ENCODE measurements at places on chromosomes 7 and 10. TPM values are rescaled to one million over a fixed set of nuclear protein-coding genes. Genes with fewer than 3 reads are reported as not detected.

- DNase-seq, result no peak
Measured at GRCh38 chr7:46033592-46033991, 112.5 kb upstream of the IGFBP3 start.

DNA sequence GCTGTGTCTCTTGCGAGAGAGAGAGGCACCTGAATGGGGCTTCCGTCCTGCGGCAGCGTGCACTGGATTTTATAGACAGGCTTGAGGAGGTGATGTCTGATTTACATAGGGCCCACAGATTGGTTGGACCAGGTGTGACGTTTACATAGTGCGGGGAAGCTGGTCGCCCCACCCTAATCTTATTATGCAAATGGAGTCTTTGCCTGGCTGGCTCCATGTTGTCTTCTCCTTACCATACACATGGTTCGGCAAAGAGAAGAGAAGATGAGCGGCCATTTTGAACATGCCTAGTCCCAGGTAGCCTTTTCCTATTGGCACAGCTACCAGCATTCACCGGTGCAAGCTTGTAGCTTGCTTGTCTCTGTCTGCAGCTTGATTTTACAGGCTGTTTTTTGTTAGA is 238.5 kb upstream of the GALNT17 start:
- DNase-seq, result no peak

GRCh38 chr10:33861016-33861704 is 526.7 kb upstream of the NRP1 start:
- DNase-seq, result no peak

DNA sequence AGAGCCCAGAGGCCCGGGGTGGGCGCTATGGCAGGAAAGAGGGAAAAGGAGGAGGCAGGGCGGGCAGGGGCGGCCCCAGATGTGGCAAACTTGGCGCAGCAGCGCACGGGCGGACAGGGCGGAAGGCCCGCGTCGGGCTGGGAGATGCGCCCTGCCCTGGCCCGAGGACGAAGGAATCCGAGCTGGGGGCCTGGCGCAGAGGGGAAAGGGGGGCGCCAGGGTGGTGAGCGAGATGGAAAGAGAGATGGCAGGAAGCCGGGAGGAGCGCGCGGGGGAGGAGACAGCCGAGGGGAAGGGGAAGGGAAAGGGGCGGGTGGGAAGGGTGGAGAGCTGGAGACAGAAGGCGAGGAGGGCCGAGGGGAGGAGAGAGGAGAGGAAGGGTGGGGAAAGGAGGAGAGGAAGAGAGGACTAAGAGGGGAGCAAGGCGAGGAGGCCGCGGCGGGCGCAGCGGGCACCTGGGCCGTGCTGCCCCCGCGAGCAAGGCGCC is at the start of gene MARVELD1:
Gene MARVELD1, plus strand, starts transcription at position 392 of the 487 bp plus-strand sequence. CDS start 147 bp downstream, outside the sequence.
- DNase-seq, result peak; percentile 23

GRCh38 chr7:116863936-116864500 is 1.6 kb downstream of the CAPZA2 start:
- DNase-seq, result no peak

DNA sequence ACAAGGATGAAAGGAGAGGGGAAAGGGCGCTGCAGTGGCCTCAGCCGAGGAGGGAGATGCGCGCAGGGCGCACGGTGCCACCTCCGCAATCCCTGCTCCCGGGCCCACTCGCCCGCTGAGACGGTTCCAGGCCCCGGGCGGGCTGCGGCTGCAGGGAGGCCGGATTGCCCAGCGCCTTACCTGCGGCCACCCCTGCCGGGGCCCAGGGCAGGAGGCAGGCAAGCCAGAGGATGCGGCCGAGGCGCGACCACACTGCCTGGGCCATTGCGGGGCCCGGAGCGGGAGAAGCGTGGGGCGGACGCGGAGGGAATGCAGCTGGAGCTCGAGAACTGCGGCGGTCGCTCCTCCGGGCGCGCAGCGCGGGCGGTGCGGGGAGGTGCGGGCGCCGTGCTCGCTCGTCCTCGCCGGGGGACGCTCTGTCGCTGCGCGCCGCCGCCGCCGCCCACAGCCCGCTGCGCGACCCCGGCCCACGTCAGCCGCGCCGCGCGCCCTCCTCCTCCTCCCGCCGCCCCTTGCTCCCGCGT is at the start of gene TMEM130:
Gene TMEM130, minus strand, starts transcription at position 418 of the 524 bp plus-strand sequence. Its CDS starts 153 bp downstream, at position 265.
- no peak for DNase-seq

DNA sequence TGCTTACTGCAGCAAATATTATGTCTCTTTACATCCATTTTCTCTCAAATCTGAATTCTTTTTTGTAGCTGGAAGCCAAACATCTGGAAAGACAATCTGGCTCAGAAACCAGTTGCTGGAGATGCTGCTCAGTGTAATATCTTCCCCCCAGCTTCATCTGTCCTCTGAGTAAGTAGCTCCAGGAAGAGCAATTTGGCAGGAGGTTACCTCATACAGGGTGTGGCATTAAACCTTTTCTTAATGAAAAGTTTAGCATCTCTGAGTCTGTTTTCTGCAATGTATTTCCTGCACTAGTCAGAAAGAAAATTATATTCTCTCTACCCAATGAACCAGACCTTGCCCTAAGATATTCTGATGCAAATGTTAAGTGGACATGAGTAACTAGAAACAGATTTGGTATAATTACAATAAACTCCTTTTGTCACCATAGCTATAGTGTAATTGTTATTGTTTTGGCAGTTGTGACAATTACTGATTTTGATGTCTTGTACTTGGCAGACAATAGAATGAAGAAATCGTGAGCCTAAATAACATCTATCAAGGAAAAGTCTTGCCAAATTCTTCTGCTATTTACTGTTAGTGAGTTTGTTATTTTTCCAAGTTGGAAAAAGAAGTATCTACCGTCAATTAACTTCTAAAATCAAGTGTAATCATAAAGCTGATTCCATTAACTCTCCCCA is 123.3 kb downstream of the WDFY4 start:
- DNase-seq, result no peak

GRCh38 chr10:93722550-93722949 is 20.2 kb upstream of the FRA10AC1 start:
- DNase-seq, result no peak

- DNase-seq, result no peak
Measured at GRCh38 chr7:108294595-108294994, 161.6 kb downstream of the NRCAM start.

The CFAP70 gene
- total RNA-seq, result 1.1 TPM

The ATG9B gene
- 2.7 TPM for total RNA-seq

Data from hematopoietic multipotent progenitor cell (in vitro differentiated cells).